ENCODE measurements at places on chromosomes 3 and 15.

DNA sequence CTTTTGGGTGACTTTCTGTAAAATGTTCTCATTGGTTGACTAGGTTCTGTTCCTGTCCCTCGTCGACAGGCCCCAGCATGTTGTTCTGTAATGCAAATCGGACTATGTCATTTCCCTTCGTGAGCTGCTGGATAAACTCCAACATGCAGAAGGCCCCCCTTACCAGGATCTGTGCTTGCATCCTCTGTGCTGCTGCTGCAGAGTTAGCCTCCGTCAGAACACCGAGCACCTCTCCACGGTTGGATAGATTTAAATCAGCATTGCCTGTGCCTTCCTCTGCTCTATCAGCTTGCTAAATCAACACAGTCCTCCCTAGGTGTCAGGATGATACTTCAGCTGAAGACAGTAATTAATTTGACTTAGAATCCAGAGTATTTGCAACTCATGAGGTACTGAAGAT lies 12.7 kb upstream of the MINDY4B start:
- DNase-seq, result peak; percentile 78

DNA sequence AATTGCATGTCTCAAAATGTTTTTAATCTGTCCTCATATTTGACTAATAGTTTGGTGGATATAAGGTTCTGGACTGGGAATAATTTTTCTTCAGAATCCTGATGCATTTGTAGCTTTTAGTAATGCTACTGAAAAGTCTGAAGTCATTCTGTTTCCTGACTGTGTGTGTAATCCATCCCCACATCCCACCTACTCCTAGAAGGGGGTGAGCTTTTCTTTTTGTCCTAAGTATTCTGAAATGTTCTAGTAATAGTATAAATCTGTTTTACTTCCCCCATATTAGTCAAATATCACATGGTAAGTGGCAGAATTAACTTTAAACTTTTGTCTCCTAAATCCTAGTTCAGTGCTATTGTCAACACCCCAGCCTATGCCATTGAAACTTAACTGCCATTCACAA lies 162.8 kb downstream of the GREM1 start:
- no peak for DNase-seq

DNA sequence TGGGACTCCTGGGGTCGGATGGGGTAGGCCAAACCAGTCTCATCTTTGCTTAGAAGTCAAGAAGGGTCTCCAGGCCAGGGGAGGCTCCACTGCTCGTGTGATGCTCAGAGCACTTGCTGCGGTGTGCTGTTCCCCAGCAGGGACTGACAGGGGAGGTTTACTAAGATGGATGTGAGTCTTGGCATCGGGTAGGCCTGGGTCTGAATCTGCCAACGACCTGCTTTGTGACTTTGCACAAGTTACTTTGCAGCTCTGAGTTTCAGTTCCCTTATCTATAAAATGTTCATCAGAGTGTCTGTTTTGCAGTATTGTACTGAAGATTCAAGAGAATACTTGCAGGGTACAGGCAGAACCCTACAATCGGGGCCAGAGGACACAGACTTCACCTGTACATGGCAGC lies 17.3 kb upstream of the CDCP1 start:
- no peak for DNase-seq

DNA sequence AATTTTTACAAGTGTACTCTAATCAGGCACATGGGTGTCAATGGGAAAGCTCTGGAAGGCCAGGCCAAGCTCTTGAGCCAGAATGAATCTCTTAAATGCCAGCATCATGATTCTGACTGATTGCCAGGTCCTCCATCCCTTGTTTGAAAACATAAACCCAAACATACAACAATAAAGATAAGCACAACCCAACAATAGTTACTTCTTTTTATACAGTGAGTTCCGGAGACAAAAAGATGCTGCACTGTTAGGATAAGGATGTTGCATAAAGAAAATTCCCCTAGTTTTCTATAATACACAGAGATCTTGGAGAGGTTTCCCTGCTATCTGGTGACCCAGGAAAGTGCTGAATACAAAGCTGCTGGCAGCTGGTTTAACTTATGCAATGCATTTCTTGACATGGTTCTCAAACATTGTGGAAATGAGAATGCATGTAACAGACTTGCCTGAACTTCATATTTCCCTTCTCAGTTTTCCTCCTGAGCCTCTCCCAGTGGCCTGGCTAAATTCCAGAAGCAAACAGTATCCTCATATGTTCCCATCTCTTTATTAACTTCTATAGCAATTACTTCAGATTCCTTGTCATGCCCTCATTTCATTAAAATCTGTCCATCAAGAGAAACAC lies 180.1 kb upstream of the PRICKLE2 start:
- DNase-seq, result no peak

DNA sequence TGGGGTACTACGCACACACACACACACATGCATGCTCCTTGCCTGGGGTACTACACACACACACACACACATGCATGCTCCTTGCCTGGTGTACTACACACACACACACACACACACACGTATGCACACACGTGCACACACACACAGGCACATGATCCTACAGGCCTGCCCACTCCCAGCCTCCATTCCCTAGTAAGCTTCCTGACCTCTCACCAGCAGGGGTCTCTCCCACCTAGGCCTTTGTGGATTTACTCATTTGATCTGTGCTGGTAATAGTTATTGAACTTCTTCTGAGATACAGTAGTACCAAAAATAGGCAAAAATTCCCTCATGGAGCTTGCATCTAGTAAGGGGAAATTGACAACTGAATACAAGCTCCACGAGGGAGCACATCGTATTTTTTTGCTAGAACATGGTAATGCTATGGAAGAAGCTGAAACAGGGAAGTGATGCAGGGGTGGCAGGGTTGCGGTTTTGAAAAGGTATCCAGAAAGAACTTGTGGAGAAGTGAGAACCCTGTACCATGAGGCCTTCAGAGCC lies 19.1 kb downstream of the TTC21A start:
- no peak for DNase-seq

GRCh38 chr15:92095693-92096092 lies 242.2 kb downstream of the SLCO3A1 start:
- no peak for DNase-seq

DNA sequence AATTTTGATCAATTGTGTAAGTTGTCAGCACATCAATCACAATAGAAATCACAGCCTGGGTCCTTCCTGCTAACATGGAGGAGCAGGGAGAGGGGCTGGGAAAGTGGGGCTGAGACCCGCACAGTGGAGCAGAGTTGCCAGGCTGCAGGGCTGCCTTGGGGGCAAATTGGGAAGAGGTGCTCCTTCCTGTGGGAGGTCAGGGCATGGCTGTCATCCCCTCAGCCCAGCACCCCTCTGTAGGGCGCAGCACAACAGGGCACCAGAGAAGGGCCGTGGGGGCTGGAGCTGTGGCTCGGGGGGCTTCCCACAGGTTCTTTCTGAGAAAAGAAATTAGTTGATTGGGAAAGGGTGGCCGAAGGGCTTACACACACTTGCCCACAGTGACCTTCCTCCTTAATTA lies 126.3 kb downstream of the NSMCE3 start:
- DNase-seq, result no peak

DNA sequence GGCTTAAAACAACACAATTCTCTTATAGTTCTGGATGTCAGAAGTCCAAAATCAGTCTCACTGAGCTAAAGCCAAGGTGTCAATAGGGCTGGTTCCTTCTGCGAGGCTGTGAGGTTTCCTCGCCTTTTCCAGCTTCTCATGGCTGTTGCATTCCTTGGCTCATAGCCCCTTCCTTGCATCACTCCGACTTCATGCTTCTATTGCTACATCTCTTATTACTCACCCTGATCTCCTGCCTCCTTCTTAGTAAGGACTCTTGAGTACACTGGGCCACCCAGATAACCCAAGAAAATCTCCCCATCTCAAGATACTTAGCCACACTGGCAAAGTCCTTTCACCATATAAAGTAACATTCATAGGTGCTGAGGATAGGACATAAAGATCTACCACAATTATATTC lies 193.9 kb downstream of the ADAMTS17 start:
- no peak for DNase-seq

- no peak for DNase-seq
Observed at GRCh38 chr15:88835119-88835518, 31.9 kb downstream of the ACAN start.

DNA sequence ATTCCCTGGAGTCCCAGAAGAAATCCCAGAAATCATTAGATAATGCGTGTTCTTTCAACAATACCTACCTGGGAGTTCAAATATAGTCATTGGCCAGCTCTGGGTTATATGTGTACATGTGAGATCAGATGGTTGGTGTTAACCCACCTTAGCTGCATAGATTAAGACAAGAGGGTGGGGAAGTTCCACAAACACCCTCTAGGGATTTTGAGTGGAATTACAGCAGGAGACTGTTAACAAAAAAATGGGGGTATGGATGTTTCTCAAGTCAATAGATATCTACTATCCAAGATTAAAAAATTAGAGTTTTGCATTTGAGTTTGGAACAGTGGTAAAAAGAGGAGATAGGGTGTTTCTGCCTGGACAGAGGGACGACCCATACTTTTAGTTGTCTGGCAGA lies 282.5 kb upstream of the CNTN3 start:
- DNase-seq, result no peak

DNA sequence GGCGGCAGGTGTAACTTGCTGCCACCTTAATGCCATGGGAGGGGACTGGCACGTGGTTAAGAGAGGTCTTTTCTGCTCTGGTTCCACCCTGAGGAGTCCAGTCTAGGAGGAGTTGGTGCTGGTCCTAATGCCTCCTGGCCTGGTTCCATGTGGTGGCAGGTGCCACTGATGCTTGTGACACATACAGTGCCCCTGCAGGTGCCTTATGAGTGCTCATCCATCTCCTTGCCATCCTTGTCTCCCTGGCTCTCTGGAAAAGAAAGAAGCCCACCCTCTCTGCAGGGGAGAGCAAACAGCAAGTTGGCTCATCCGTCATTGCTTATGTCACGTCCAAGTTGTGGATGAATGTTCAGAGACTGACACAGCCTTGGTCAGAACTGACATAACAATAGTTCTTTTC lies 175.8 kb upstream of the DPH6 start:
- no peak for DNase-seq

All from NCI-H1694 treated with DMSO at 0.1 percent for 48 hours (cell line).